Muscle of leg (tissue), 16 donors: ENCODE measurements at places on chromosomes 3 and 15. TPM values are rescaled to one million over a fixed set of nuclear protein-coding genes. Genes with fewer than 3 reads are reported as not detected.

Gene GOLGA8S
- polyA plus RNA-seq: 0.48 TPM

Gene CDHR4
- polyA plus RNA-seq: not detected

GRCh38 chr3:180705619-180706018 lies 26.3 kb upstream of the CCDC39 start:
- DNase-seq: peak; percentile 2

DNA sequence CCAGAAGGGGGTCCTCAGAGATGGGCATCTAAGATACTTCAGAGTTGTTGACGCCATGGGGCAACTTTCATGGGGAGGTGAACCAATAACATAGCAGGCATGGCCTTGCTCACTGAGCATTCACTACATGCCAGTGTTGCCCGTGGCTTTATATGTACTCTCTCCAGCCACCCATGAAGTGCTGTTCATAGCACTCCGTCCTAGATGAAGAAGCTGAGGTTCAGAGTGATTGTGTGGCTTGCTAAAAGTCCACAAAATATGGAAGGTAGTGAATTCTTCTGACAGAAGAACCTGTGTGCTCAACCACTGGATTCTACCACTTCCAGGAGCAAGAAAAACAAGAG lies 9.8 kb upstream of the SEMA4B start:
- no peak for DNase-seq
